ENCODE measurements at places on chromosomes 6 and 20.

- DNase-seq, result no peak
Measured at GRCh38 chr6:139549561-139550070, 175.2 kb upstream of the CITED2 start.

GRCh38 chr20:36098364-36098763, 56.2 kb upstream of the EPB41L1 start:
- peak; percentile 91 for DNase-seq

- DNase-seq, result no peak
Measured at GRCh38 chr20:6686171-6686570, 81.3 kb upstream of the BMP2 start.

DNA sequence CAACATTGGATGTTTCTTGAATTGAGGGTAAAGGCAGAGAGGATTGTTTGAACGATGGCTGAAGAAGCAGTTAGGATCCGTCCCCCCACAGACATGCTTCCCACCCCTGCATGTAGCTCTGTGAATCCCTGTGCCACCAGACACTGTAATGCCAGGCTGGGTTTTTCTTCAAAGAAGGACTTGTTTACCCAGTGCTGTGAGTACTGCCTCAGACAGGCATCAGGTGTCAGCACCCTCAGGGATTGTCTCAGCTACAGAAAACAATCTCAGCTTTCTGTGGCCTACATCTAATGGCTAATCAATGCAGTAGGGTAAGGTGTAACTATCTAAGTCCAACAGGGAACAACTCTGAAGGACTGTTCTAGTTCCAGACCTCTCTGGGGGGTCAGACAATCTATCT, 853.0 kb upstream of the EPHA7 start:
- DNase-seq, result no peak

GRCh38 chr20:492159-492558, 29.8 kb upstream of the TBC1D20 start:
- no peak for DNase-seq

GRCh38 chr20:57080796-57081195, 185.6 kb downstream of the BMP7 start:
- DNase-seq, result no peak

GRCh38 chr6:43521836-43522235, 4.9 kb downstream of the POLR1C start:
- no peak for DNase-seq

- peak; percentile 93 for DNase-seq
Measured at GRCh38 chr6:108114841-108115597, 40.5 kb upstream of the OSTM1 start.

- no peak for DNase-seq
Measured at GRCh38 chr6:16623029-16623653, 138.1 kb downstream of the ATXN1 start.

GRCh38 chr6:151325075-151326050, 66.0 kb downstream of the ZBTB2 start:
- DNase-seq, result peak; percentile 13

- DNase-seq, result peak; percentile 95
Measured at GRCh38 chr20:31894980-31895675, 24.7 kb downstream of the TTLL9 start.

- no peak for DNase-seq
Measured at GRCh38 chr6:80508885-80509630, 402.6 kb downstream of the BCKDHB start.

DNA sequence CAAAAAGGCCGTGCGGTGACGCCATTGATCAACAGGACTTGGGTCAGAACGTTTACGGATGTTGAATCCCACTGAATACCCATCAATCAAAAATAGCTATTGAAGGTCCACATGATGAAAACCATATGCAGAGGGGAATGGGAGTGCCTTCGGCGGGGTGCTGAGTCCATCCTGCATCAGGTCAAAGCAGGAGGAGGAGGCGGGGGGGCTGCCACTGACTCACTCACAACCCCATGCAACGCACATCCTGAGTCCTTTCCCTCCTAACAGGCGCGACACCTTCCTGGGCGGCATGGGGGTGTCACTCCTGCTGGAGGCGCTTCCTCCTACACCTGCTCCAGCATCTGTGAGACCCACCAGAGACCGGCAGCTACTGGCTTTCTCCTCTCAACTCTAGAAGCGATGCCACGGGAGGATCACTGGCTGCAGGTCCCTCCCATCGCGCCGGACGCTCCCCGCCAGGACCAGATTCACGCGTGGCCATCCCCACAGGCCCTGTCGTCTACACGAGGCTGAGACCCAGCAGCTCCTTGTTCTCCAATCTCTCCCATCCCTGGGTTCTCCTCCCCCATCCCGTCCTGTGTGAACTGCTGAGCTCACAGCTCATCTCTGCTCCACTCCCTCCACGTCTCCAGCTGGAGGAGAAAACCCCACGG, 170.6 kb upstream of the THBS2 start:
- no peak for DNase-seq

- no peak for DNase-seq
Measured at GRCh38 chr6:3617681-3618311, 133.7 kb downstream of the PXDC1 start.

- no peak for DNase-seq
Measured at GRCh38 chr20:35173576-35174192, 1.8 kb downstream of the PROCR start.

DNA sequence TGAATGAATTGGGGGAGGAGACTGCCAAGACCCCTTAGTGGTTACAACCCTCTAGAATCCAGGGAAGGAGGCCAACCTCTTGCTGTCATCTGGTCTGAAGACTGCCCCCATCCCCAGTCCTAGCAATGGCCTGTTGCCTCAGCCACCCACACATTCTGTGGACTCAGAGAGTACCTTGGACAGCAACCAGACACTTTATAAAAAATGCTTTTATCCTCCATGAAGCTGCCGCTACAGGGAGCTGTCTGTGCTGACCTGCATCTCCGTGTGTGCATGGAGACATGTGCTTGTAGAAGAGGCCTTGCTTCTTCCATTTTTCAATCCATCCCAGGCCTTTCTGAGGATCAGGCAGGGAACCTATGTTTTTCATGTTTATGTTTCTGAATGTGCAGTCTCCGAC, 15.2 kb downstream of the CDH22 start:
- peak; percentile 36 for DNase-seq

GRCh38 chr6:146389740-146390139, 153.9 kb upstream of the RAB32 start:
- DNase-seq, result no peak

DNA sequence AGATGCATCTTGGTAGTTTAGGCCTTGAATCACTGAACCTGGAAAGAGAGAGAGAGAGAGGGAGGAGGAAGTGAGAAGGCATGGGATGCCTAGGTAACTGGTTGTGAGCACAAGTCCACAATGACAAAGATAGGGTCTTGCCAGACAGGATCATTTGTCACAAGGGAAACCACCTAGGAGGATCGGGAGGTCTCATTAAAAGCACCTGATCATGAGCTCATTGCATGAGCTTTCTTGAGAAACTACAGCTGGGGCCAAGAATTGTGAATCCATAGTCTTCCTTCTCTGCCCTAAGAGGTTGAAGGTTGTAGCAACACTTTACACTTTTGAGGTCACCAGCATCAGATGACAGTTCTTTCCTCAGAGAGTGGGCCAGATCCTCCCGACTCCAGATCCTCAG, 195.7 kb downstream of the CD83 start:
- DNase-seq, result peak; percentile 88

DNA sequence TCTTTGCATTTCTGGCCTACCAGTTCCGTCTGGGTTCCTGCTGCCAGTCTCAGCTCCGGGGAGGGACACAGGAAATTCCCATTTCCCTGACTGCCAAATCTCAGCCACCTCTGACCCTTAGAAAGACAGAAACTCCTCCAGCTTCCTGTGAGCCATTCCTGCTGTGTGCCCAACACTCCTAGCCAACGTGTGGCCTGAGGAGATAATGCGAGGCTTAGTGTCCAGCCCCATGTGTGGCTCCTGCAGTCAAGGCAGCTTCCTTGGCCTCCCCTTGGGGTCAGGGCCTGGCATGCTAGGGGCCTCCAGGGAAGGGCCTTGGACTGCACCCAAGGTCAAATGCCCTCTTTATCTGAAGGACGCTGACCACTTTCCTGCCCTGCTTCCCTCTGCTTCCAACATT, 45.1 kb downstream of the MAFB start:
- no peak for DNase-seq

DNA sequence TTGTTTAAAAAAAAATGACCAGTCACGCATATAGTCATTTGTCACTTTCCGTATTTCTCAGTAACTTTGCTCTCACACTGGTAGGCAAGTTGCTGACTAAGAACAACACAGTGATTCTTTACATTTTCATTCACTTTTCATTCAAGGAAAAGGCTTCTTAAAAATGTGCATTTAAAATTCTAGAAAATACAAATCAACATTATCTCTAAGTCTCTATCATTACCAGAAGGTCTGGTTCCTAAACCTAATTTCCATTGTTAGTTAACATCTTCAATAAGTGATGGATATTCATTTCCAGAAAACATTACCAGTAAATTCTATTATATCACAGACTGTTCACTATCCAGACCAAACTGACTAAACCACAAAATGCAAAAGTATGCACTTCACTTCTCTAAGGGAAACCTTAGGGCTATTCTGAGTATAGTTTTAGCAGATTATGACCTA, 115.3 kb downstream of the AHI1 start:
- no peak for DNase-seq

DNA sequence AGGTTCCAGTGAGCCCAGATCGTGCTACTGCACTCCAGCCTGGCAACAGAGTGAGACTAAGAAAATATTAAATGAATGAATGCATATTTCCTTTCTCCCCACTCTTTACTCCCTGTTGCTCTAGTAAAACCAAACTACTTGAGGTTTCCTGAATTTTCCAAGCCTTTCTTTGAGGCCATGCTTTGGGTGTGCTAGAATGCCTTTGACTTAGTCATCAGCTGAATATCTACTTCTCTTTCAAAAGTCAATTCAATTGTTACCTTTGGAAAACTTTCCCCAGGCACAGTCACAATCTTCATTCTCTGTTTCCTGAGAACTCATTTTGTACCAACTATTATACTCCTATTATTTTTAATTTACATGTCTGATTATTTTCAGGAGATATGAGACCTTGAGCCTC, 27.5 kb upstream of the CEP85L start:
- no peak for DNase-seq

- no peak for DNase-seq
Measured at GRCh38 chr20:40442181-40442963, 246.7 kb downstream of the MAFB start.

DNA sequence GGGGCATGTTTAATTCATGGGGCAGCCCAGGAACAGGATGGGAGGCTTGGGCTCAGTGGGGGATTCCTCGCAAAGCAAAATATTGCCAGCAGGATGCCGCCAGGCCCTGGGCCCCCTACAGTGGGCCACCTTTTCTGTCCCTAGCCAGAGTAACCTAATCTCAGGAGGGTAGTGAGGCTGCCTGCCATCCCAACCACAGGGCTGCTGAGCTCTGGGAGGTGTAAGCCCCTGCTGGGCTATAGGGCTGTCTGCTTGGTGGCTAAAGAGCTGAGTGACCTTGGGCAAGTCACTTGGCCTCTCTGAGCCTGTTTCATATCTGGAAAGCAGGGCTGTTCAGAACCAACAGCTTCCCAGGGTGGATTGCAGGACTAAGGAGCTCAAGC, 35.7 kb upstream of the CDH22 start:
- DNase-seq, result no peak

Measured in inflammatory macrophage (primary cell).